Vagina (tissue), 2 donors: ENCODE measurements at places on chromosomes 7 and 10. TPM values are rescaled to one million over a fixed set of nuclear protein-coding genes. Genes with fewer than 3 reads are reported as not detected.

Gene PBLD
- total RNA-seq = 1.2 TPM

- no peak overlapping the region for H3K27ac ChIP-seq
- DNase-seq = no peak
- H3K4me1 ChIP-seq = no peaks in the 10 kb centered on the region
- no peak overlapping the region for H3K4me3 ChIP-seq
- no peaks in the 10 kb centered on the region for H3K36me3 ChIP-seq
- no peaks in the 10 kb centered on the region for H3K27me3 ChIP-seq
These were observed 21.1 kb upstream of the PCBD1 start for GRCh38 chr10:70909326-70909935.

DNA sequence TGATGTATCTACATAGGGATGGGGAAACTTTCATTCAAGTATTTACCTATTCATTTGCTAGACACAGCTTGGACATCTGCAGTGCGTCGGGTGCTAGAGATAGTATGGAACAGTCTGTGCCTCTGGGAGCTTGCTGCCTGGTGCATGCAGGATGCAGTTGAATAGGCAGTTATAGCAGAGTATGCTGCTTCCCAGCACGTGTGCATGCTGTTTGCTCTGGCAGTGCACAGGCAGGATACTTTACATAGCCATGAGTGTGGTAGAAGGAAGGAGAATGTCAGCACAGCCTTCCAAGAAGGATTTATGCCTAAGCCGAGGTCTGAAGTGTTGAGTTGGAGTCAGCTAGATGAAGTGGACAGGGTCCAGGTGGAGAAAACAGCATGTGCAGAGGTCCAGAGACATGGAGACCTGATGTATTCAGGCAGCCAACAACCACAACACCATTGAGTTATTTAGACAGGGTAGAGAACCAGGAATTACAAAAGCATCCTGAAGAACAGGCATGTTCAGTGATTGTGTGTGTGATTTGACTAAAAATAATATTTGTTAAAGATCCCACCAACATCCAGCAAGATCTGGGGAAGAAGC, 8.1 kb downstream of the MAP3K8 start:
- no peak overlapping the region for H3K4me3 ChIP-seq
- H3K27ac ChIP-seq = no peak overlapping the region
- no peak for DNase-seq

DNA sequence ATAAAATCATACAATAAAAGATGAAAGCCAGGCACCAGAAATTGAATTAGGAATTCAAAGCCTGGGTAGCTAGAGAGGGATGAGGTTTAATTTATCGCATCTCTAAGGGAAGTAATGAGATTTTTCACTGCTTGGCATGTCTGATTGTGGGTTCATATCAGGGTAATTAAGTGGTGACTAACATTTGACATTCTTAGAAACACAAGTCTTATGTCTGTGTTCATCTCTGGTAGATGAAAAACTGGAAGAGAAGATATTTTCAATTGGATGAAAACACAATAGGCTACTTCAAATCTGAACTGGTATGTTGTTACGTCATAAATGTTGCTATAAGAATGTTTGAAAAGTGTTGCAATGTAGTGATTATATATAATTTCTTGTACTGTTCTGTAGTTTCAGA, 36.8 kb upstream of the ARMS2 start:
- H3K4me3 ChIP-seq = no peak overlapping the region
- no peak overlapping the region for H3K27ac ChIP-seq
- peaks cover 24% of the 10 kb centered on the region for H3K4me1 ChIP-seq

- DNase-seq = no peak
- H3K27ac ChIP-seq = no peak overlapping the region
- no peaks in the 10 kb centered on the region for H3K36me3 ChIP-seq
- H3K4me3 ChIP-seq = no peak overlapping the region
These were observed 8.7 kb upstream of the CDHR1 start for GRCh38 chr10:84185526-84186175.

GRCh38 chr7:101628522-101628921, 574 bp downstream of the MYL10 start:
- no peak for DNase-seq
- no peaks in the 10 kb centered on the region for H3K36me3 ChIP-seq

DNA sequence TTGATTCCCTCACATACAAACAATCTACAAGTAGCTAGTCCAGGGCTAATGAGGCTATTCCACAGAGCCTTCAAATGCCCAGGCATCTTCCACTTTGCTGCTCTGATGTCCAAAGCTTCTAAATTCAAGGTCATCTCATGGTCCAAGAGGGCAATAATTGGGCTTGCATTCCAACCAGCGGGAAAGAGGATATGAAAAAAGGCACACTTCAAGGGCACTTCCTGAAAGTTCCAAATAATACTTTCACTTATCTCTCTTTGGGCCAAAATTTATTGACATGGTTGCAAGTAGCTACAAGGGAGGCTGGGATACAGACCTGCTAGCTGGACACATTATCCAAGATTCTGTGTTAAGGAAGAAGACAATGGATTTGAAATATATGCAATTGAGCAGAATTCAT, 25.2 kb upstream of the APBB1IP start:
- H3K27me3 ChIP-seq = no peaks in the 10 kb centered on the region
- no peak for DNase-seq
- H3K36me3 ChIP-seq = no peaks in the 10 kb centered on the region
- no peak overlapping the region for H3K4me3 ChIP-seq

DNA sequence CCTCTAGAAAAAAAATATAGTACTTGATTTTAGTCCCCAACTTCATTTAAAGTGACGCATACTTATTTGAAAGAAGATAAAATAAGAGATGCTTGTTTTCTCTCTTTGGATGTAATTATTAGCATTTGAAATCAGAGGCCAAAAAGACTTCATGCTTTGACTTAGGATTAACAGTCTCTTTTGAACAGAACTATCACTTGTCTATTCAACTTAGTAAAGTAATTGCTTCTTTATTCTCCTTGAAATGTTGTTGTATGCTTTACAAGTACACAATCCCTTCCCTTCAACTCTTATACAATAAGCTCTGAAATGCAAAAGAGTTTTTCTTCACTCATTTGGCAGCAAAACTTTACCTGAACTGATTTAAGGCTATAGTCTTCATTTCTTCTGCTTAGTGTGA, 80.8 kb downstream of the HIBADH start:
- no peaks in the 10 kb centered on the region for H3K27me3 ChIP-seq
- no peak overlapping the region for H3K4me3 ChIP-seq

Gene UBE3C
- total RNA-seq = 69.5 TPM

GRCh38 chr7:28133872-28134271, 46.7 kb downstream of the JAZF1 start:
- H3K27me3 ChIP-seq = no peaks in the 10 kb centered on the region
- no peak for DNase-seq
- no peak overlapping the region for H3K4me3 ChIP-seq
- H3K36me3 ChIP-seq = no peaks in the 10 kb centered on the region

Gene DDX50
- total RNA-seq = 28.7 TPM

GRCh38 chr10:75868574-75868973, 437.1 kb downstream of the LRMDA start:
- H3K36me3 ChIP-seq = no peaks in the 10 kb centered on the region

Gene BLNK
- 8.8 TPM for total RNA-seq

GRCh38 chr7:14894826-14895225, 7.7 kb downstream of the DGKB start:
- DNase-seq = no peak
- no peaks in the 10 kb centered on the region for H3K27me3 ChIP-seq
- no peak overlapping the region for H3K4me3 ChIP-seq
- H3K4me1 ChIP-seq = no peaks in the 10 kb centered on the region

DNA sequence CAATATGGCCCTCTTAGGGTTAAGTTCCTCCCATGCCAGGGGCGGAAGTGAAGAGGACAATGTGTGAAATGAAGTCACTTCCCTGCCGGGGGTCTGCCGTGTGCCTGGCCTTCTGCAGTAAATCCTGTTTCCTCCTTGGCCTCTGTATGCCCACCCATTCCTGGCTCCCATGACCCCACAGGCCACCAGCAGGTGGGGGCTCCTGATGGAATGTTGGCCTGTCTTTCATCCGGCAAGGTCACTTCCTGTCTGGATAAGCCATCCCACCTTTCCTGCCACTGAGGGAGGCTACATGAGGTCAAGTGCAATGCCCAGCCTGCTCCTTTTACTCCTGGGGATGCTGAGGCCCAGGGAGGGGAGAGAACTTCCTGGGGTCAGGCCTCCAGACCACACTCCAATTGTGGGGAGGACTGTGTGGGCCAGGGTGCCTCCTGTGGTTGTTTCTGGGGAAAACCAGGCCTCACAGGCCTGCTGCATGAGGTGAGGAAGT, 22.3 kb downstream of the PALD1 start:
- no peaks in the 10 kb centered on the region for H3K36me3 ChIP-seq
- H3K27me3 ChIP-seq = no peaks in the 10 kb centered on the region
- H3K4me3 ChIP-seq = no peak overlapping the region
- no peak for DNase-seq

DNA sequence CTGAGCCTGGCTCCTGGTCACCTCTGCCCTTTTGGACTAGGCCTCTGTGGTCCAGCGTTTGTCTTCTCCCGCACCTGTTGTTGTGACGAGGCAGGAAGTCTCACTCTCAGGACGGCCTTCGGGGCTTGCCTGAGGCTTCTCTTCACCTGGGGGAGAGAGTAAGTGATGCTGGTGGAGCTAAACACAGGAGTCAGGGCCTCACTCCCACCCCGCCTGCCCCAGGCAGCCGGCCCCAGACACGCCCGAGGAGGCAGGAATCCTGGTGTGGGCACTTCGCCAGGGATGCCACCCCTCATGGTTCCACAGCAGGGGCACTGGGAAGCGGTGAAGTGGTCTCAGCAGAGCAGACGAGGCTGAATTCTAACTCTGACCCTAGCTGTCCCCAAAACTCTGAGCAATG, 42.4 kb downstream of the IL2RA start:
- peaks cover 12% of the 10 kb centered on the region for H3K4me1 ChIP-seq
- H3K27me3 ChIP-seq = no peaks in the 10 kb centered on the region
- no peak for DNase-seq

- H3K27ac ChIP-seq = no peak overlapping the region
- no peak overlapping the region for H3K4me3 ChIP-seq
- no peaks in the 10 kb centered on the region for H3K27me3 ChIP-seq
- no peaks in the 10 kb centered on the region for H3K36me3 ChIP-seq
- DNase-seq = no peak
These were observed 900.1 kb downstream of the TYW1 start for GRCh38 chr7:67896721-67897120.

DNA sequence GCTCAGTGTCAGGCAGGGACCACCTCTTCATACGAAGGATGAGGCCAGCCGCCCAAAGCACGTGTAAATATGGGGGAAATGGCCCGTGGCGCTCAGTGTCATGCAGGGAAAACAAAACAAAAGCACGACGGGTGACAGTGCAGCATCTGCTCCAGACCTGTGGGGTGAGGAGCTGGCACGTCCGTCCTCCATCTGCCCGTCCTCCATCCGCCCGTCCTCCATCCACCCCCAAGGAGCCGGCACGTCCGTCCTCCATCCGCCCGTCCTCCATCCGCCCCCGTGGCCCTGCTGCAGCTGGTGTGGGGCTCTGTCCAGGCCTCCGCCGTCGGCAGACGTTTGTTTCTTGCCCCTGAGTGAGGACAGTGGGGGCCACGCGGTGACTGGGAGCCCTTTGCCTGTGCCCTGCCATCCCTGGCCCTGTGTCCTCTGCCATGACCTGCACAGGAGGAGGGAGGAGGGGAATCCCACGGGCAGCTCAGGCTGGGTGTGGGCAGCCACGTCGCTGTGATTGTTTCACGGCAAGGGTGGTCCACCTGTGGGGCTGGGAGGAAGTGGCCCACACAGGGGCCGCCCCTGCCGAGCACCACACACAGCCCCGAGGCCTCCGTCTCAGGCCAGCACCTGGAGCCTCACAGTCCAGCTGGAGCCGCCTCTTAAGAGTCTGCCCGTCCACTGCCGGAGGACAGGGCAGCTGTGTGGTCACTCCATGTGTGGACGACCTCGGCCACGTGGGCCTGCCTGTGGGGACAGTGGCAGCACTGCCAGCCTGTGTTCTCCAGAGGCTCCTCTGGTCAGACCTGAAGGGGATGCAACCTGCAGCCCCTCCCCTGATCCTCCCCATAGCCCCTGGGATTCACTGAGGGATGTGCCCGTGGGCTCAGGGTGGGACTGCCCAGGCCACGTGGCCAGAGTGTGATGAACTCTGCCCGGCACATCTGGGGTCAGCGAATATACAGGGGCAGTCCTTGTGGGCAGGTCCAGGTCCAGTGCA, 38.2 kb upstream of the DPYSL4 start:
- no peaks in the 10 kb centered on the region for H3K27me3 ChIP-seq
- H3K4me1 ChIP-seq = no peaks in the 10 kb centered on the region
- H3K4me3 ChIP-seq = no peak overlapping the region
- DNase-seq = no peak

Gene MORN4
- total RNA-seq = 1.7 TPM

GRCh38 chr7:12436126-12436525, 32.5 kb upstream of the VWDE start:
- no peak for DNase-seq
- H3K27ac ChIP-seq = no peak overlapping the region
- no peaks in the 10 kb centered on the region for H3K4me1 ChIP-seq
- no peaks in the 10 kb centered on the region for H3K27me3 ChIP-seq

GRCh38 chr10:5446390-5446926, 34.1 kb downstream of the NET1 start:
- H3K4me1 ChIP-seq = peaks cover 16% of the 10 kb centered on the region
- no peaks in the 10 kb centered on the region for H3K27me3 ChIP-seq
- DNase-seq = peak; percentile 96
- H3K27ac ChIP-seq = peak overlapping the region; percentile 81
